ENCODE measurements at places on chromosomes 2 and 18.

- no peak for DNase-seq
Observed at GRCh38 chr2:171334171-171334570, 99.6 kb downstream of the METTL8 start.

DNA sequence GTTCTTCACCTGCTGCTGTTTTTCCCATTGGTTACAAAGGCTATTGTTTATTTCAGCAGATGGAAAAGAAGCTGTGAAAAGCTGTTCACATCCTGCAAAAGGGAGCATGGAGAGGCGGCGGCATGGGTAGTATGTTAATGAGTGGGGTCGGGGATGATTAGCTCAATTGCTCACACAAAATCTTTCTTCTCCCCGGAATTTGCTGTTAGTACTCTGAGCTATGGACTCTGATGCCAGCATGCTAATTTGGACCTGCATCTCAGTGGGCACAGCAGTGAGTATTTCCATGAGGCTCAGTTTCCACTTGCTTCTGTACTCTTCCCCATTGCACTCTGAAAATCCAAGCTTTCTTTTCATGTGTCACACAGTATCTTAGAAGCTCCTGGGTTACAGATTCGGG is 61.6 kb downstream of the DNER start:
- no peak for DNase-seq

DNA sequence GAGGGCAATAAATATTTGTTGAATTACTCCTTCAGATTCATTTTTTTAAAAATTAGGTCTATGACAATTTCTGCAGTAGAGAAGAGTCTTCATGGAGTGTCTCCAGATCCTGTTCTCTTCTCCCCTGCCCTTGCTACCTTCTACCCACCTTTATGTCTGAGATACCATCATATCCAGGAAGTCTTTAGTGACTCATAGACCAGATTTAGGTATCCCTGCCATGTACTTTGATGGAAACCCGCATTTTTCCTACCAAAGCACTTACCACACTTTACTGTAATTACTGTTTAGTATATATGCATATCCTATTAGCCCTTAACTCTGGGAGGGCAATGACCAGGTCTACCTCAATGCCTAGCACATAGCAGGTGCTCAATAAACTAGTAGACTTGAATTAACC is 11.6 kb downstream of the ZNF397 start:
- DNase-seq, result no peak

DNA sequence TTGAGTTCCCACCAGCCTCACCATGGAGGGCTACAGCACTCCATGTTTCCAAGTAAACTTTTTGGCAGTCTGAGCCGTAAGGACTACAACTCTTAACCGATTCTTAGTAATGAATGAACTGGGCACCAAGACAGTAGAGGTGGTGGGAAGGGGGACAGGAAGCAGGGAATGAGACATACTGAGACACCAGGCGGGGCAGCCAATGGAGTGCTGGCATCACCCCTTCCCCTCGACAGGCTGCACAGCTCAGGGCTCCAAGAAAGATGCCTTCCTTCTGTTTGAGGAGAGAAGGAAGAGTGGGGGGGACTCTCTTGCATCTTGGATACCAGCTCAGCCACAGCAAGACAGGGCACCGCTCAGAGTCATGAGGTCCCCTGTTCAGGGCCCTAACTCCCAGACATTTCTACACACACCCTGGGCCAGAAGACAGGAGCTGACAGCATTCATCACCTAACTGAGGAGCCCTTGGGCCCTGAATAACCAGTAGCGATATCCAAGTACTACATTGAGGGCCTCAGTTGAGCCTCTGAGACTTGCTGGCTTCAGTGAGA is 45.2 kb downstream of the USP34 start:
- no peak for DNase-seq

GRCh38 chr2:8615252-8615575 is 66.6 kb upstream of the ID2 start:
- DNase-seq, result no peak

DNA sequence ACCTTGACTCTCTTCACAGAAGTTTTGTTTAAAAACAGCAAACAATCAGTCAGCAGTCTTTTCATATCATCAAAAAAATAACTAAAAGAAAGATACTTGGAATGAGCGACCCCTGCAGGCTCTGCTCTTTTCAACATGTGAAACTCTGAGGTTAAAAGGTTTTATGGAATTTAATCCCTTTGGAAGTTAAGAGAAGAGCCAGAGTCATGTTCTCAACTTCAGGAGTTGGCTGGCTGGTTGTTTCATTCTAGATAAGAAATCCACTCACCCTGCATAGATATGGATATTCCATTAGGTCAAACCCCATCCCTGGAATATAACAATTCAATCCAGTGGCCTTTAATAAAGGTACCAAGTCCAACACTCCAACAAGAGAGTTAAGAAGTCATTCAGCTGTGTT is 115.6 kb upstream of the RMDN2 start:
- peak; percentile 48 for DNase-seq

- DNase-seq, result no peak
Observed at GRCh38 chr18:73887801-73888200, 259.8 kb downstream of the FBXO15 start.

DNA sequence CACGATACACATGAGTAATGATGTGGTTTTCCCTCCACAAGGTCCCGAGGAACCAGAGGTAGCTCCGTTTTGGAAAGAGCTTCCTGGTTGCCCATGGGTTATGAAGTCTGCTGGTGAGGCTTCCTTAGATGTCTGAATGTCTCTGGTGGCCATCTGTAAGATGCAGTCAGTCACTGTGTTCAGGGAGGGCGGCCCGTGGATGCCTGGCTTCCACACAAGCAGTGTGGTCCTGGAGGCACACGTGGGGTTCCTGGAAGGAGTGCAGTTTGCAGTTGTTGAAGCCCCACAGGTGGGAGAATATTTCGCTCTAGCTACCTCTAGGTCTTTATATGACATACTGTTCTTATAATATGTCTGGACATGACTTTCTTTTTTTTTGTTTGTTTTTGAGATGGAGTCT is 209.0 kb downstream of the FAM210A start:
- DNase-seq, result no peak

- no peak for DNase-seq
Observed at GRCh38 chr2:161335626-161336025, 27.4 kb downstream of the PSMD14 start.

- DNase-seq, result no peak
Observed at GRCh38 chr18:37962316-37962966, 396.8 kb upstream of the CELF4 start.

- DNase-seq, result no peak
Observed at GRCh38 chr2:116452651-116453050, 1361.8 kb upstream of the DDX18 start.

DNA sequence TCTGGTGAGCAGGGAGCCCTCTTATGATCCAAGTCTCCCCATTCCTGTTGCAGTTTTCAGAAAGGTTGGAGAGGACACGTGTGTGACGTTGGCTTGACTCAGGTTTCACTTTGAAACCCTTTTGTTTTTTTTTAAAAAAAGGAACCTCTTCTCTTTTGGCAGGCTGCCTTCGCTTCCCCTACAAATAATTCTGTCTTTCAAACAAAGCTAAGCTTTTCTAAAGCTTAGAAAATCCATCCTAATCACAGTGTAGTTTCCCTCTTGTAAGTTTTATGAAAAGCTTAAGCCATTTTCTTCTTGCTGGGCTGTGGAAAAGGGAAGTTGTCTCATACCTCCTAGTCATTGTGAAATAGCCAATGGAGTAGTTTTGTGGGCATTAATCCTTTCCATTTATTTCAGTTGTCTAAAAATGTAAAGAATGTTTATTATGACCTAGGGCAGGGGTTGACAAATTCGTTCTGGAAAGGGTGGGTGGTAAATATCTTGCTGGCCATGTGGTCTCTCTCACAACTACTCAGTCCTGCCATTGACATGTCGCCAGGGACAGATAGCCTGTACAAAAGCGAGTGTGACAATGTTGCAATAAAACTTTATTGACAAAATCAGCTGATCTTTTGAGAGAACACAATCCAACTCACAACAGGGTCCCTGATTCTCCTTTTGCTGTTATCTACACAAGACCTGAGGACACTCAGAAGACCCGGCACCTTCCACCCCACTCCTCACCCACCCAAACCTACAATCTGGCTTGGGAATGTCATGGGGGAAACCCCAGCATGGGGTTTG is 878.8 kb downstream of the RNF144A start:
- DNase-seq, result no peak

- no peak for DNase-seq
Observed at GRCh38 chr2:1830936-1831619, 86.8 kb upstream of the PXDN start.

- no peak for DNase-seq
Observed at GRCh38 chr2:212940816-212941215, 210.6 kb downstream of the IKZF2 start.

GRCh38 chr18:25950321-25950720 is 140.1 kb downstream of the SS18 start:
- no peak for DNase-seq

DNA sequence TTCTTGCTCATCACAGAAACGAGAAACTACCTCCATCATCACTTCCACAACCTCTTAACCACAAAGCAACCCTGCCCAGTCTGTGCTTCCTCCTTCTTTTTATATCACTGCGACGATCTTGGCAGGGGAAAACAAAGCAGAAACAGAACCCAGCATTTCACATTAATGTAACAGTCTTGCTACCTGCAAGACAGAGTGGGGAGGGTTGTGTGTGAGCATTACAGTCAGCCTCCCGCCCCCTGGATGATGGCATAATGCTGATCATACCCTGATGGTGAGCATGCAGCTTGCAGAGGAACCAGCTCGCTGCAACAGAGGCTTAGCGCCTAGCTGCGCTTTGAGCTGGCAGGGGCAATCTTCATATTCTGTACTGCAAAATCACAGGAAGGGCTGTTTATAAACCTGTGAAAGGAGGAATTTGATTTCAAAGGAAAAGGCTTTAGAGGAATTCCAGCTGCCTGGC is 376.1 kb downstream of the IRS1 start:
- DNase-seq, result no peak

- no peak for DNase-seq
Observed at GRCh38 chr2:9725106-9725505, 94.3 kb upstream of the YWHAQ start.

DNA sequence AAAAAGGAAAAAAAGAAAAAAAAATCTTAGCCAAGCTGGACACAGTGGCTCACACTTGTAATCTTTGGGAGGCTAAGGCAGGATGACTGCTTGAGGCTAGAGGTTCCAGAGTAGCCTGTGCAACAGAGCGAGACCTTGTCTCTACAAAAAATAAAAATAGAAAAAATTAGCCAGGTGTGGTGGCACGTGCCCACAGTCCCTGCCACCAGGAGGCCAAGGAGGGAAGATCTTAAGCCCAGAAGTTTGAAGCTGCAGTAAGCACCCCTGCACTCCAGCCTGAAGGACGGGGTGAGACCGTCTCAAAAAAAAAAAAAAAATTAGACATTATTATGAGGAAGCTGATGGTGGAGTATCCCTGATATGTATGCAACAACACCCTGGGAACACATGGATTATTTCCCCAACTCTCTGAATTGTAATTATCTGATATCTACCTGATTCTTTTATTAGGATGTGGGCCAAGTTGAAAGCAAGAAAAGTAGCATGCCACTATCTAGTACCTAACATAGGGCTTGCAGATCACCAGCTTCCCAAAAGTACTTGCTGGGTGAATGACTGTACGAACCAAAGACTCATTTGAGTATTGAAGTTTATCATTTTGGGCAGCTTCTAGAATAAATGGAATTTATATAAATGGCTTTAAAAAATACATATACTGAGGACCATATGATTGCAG is 140.9 kb downstream of the TCF4 start:
- no peak for DNase-seq

DNA sequence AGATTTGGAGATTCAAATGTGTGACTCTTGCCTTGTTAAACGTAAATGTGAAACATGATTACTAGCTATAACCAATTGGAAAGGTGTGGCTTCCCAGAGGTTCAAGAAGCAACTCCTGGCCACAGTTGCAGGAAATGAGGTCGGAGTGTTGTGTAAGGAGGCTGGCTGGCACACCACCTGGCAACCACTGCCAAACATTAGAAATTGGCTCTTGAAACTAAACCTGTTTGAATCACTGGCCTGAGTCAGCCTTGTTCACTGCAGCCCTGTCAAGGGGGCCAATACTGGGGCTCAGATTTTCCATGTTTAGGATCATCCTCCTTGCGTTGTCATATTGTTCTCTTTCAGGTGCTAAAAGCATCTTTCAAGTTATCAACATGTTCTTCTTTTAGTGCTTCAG is 206.3 kb downstream of the ARL6IP6 start:
- DNase-seq, result no peak

DNA sequence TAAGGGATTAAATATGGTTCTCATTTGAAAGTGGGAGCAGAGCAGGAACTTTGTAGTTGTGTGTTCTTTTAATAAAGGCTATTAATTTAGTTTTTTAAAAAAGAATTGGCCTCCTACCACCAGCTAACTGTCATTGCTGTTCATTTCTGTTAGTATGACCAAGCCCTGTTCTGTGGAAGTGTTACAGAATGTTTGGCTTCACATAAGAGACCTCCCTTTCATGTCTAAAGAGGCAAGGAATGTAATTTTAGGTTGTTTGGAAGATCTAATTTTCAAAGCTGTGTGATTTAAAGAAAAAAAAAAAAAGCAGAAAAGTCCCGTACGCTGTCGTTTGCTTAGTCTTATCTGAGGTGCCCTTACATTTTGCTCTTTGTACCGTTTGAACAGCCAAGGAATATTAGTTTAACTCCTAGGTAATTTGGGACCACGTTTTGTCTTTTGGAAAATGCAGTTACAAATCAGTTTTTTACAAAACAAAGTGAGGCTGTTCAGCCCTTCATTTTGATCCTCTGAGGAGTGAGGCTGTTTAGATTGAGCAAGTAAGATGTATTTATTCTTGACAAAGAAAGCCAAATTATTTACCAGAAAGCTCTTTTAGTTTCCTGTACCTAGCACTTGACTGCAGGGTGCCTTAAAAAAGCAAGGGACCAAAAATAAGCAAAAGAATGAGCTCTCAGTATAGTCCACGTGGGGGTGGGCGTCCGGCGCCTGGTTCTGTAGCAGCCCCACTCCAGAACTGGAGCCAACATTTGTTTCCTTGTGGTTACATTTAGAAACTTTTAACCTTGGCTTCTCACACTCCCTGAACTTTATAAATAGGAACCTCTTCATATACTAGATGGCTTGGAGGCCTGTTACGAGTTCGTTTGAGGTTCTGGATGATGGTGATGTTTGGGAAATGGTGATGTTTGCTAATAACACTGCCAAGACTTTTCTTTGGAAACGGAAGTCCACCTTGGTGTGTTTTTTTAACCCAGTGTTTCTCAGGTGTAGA is 136.2 kb downstream of the FMNL2 start:
- no peak for DNase-seq

GRCh38 chr2:84643991-84644390 is 127.7 kb downstream of the DNAH6 start:
- no peak for DNase-seq

DNA sequence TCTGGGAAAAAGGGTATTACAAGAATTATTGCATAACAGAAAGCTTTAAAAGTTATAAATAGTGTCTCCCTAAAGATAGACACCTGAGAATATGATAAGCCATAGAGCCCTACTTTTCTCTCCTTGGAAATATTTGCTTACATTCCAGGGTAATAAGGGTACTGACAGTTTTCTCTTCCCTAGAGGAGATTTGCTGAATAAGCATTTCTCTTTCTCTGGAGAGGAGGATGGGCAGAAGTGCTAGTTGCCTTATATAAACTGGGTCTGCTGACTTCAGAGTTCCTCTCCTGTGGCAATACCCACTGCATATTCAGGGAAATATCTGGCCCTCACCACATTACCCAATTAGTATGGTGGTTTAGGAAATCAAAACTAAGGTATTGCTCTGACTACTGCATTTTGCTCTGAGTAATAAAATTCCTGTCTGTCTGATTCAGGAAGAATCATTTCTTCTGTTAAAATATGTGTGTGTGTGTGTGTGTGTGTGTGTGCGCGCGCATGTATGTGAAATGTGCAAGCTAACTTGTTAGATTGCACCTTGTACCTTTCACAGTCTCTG is 1391.3 kb downstream of the DSC3 start:
- DNase-seq, result no peak
